ENCODE measurements at places on chromosomes 6 and 20.

DNA sequence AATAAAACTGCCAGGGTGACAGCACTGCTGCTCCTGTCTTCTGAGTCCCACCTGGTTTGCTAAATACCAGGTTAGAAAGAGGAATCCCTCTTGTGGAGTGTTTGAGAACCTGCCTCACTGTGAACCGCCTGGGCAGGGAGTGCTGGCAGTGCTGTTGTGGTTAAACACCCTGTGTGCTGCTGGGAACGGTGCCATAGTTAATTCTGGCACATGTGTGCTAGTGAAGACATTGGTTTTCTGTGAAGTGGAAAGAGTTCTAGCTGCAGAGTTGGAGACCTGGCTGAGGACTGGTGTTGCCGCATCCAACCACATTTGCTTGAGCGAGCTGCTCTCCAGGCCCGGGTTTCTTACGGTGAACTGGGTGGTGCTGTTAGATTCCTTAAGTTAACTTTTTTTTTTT lies 72.7 kb downstream of the IGF2R start:
- DNase-seq: no peak

- no peak for DNase-seq
Observed at GRCh38 chr6:108383981-108384380, 89.1 kb downstream of the AFG1L start.

GRCh38 chr6:156928126-156928525 lies 150.9 kb downstream of the ARID1B start:
- DNase-seq: no peak

- no peak for DNase-seq
Observed at GRCh38 chr20:51359947-51360346, 182.6 kb downstream of the NFATC2 start.

- DNase-seq: no peak
Observed at GRCh38 chr6:87909849-87910248, 137.8 kb upstream of the SPACA1 start.

GRCh38 chr6:168247443-168248147 lies 72.0 kb downstream of the DACT2 start:
- no peak for DNase-seq

- no peak for DNase-seq
Observed at GRCh38 chr6:147806697-147807096, 298.2 kb downstream of the SAMD5 start.

DNA sequence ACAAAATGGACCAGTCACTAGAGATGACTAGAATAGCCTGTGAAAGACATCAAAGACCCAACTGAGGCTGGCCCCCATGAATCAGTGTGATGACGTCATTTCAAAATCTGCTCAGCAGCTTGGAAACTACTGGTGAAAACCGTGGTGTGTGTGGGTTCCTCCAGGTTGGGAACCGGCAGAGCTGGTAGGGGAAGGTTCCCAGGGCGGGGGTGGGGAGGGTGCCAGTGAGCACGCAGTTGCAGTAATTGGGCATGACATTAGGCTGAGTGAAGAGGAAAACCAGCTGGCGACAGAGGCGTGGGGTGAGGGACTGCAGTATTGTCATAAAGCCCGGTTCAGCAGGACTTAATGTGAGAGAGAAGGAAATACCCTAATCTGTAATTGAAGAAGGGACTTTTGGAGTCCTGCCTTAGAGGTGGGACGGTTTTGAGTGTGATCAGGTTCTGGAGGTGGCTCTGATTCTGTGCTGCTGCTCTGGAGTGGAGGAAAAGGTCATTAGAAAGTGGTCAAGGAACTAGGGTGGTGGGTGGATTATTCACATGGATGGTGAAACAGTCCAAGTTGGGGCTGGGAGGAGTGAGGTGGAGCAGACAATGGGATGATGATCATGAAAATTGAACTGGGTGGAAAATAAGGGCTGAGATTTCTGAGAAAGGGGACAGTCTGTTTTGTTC lies 52.0 kb upstream of the MTHFD1L start:
- DNase-seq: no peak

DNA sequence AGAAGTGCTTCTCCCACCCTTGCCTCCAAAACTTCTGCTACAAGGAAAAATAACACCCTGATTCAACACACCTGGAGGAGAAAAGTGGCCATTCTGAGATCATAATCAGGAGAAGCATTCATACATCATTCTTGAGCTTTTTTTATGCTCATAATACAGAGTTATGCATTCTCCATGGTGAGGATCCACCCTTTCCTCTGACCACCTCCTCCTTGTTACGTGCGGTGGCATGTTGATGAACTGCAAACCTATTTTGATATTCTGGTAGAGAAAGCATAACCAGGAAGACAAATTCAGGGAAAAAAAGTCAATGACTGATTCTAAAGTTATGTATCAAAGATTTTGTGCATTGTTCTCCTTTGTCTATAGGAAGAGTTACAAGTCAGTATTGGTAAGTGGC lies 169.8 kb downstream of the KLHL32 start:
- DNase-seq: no peak

GRCh38 chr20:13302647-13303450 lies 81.8 kb downstream of the ISM1 start:
- peak; percentile 19 for DNase-seq

DNA sequence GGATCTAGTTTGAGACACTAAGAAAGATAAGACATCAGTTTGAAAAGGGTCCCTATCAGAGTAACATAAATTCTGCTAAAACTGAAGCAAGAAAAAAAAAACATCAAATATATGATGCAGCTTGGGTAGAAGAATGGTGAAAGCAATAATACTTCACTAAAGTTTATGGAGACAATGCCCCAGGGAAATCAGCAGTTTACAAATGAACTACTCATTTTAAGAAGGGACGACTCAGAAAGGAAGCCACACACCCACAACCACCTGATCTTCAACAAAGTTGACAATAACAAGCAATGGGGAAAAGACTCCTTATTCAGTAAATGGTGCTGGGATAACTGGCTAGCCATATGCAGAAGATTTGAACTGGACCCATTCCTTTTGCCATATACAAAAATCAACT lies 143.5 kb downstream of the TPBG start:
- DNase-seq: no peak

GRCh38 chr20:58458342-58459057 lies 56.7 kb downstream of the APCDD1L start:
- DNase-seq: no peak

DNA sequence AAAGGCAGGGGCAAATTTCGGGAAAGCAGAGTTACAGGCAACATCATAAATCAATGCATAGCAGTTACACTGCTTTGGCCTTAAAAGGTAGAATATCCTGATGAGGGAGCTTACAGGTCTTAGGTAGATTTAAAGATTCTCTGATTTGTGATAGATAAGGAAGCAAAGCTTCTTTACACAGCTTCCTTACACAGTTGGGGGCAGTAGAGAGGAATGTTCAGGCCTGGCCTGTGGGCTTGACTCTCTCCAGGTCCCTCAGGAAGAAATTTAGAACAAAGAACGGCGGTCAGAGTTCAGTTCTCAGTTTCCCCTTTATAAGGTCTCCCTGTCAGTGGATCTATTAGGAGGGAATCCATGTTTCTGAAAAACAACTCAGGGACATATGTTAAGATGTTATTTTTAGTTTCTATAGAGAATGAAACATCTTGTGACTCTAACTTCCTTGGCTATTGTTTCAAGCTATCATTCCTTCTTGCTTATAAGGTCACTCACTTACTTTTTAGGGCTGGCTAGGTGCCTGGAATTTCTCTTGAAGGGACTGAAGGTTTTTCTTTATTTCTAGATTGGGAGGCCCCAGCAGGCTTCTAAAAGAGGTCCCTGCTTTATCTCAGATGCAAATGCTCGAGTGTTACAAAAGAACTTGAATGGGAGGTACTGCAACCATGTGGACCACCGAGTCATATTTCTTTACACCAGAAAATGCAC lies 11.8 kb downstream of the HLA-B start:
- DNase-seq: no peak

DNA sequence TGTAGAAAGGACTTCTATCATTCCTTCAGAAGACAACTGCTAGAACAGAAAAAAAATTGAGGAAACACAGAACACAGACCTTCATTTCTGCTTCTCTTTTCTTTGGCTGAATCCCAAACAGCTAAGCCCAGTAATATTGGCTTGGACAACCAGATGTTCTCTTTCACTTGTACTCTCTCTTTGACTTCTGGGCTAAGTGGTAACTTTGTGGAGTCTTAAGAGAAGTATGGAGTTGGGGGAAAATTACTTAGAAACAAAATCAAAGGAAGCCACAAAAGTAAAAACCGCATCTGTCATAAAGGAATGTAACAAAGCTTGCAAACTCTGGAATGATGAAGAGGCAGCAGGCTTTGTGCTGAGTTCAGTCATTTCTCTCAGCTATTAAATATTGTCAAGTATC lies 587.5 kb downstream of the CBLN4 start:
- DNase-seq: no peak

GRCh38 chr6:27630727-27631608 lies 158.1 kb upstream of the ZNF184 start:
- peak; percentile 50 for DNase-seq

DNA sequence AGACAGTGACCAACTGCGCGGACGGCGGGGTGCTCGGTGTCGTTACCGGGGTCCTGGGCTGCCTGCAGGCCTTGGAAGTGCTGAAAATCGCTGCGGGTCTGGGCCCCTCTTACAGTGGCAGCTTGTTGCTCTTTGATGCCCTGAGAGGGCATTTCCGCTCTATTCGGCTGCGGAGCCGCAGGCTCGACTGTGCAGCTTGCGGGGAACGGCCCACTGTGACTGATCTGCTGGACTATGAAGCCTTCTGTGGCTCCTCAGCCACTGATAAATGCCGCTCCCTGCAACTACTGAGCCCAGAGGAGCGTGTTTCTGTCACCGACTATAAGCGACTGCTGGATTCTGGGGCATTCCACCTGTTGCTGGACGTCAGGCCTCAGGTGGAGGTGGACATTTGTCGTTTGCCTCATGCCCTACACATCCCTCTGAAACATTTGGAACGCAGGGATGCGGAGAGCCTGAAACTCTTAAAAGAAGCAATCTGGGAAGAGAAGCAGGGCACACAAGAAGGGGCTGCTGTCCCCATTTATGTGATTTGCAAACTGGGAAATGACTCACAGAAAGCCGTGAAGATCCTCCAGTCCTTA lies 1.0 kb downstream of the MOCS3 start:
- no peak for DNase-seq

DNA sequence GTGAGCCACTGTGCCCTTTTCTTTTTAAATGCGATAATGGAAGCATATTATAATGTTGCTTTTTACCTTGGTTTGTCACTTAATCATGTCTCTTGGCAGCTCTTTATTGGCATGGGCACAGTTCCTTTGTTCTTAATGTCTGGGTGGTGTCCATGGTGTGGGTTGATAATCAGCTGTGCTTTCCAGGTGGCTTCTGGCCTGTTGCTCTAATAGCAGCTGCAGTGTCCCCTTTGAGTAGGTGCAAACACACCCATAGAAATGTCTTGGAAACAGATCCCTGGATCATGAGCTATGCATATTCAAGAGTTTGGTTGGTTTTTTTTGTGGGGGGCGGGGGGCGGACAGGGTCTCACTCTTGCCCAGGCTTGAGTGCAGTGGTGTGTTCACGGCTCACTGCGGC lies 29.9 kb downstream of the EFCAB8 start:
- no peak for DNase-seq

DNA sequence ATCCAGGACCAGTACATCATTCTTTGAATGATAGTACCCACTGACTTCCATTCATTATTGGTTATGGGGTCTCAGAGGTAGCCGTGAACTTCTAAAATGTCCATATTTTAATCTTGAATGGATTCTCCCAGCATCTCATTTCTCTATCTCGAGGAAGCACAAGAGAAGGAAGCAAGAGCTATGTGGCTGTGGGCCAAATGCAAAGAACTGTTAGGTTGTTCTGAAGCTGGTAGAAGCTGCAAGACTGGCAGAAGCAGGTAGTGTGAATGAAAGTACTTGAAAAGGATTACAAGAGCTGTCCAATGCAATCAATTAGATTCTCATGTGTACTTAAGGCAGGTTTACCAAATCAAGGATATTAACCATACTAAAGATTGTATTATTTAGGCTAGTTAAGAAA lies 1131.8 kb downstream of the GRIK2 start:
- no peak for DNase-seq

DNA sequence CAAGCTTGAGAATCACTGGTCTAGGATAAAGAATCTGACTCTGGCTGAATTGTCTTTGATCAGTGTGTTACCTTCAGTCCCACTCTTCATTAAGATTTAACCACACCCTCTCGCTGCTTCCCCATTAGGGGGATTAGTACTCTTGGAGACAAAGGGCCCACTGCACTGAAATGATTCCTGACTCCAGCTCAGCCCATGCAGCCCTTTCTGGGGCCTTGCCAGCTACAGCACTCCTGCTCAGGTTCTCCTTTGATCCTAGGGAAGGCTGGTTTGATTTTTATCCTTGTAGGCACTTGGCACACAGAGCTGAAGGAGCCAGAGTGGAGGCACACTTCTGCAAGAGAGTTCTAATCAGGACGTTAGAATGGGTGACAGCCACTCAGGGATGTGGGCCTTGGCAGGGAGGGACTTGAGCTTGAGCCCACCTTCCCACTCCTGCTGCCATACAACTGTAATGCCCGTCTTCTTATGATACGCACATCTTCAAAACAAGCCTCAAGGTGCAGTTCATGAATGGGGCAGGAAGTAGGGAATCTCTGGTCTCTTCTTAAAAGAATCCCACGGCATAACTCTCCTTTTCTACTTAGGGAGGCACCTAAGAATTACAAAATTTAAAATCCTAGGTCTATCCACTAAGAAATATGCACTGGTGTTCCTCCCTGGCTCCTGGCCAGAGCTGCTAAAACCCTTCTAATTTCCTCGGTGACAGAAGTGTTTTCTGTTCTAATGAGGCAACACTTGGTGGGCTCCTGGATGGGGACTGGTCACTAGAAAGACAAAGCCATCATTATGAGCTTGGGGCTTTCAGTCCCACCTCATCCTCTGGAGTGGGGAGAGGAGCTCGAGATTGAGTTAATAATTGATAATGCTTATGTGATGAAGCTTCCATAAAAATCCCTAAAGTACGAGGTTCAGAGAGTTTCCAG lies 1.5 kb upstream of the SLA2 start:
- DNase-seq: no peak

- no peak for DNase-seq
Observed at GRCh38 chr20:31740208-31740607, 1.1 kb downstream of the TPX2 start.
